ENCODE measurements at places on chromosomes 6 and 20.

DNA sequence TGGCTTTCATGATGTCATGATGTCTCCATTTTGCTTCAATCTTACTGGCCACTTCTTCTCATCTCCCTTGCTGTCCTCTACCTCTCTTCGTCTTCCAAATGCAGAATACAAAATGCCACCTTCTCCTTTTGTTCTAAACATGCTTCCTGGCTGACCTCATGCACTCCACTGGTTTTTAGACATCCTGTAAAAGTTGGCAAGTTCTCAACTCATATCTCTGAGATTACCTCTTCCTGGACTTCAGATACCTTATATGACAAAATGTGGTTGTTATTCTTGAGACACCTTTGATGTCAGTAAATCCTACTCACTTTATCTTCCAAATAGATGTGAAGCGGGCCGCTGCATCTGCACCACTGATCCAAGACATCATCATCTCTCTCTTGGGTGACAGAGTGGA, 212.7 kb upstream of the FOXA2 start:
- no peak for DNase-seq

DNA sequence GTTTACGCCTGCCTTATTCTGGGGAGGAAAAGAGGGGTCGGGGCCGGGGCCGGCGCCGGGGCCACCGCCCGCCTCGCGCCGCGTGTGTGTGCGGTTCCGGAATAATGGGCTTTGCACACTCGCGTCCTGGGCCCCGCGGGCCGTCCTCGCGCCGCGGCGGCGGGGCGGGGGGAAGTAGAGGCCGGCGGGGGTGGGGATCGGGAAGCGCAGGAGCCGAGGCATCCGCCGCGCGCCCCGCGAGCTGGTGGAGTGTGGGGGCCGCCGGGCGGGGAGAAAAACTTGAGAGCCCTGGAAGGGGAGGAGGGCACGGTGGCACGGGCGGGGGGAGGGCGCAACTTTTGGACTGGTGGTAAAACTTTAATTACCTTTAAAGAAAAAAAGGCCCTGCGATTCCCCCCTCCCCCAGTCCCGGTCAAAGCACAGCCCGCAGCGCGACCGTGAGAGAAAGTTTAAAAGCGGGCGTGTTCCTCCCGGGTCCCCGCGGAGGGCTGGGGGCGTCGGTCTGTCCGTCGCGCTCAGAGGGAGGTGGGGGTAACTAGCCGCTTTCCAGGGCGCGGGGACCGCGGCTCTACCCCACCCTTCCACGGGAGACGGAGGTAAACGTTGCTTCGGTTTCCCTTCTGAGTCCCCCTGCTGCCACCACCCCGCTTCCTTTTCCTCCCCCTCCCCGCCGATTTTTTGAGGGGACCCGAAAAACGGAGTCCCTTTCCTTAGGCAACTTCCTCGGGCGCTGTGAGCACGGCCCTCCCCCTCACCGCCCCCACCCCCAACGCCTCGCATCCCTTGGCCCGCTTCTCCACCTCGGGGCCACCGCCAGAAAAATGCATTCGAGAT, 1.9 kb downstream of the L3MBTL3 start:
- DNase-seq = no peak

- peak; percentile 15 for DNase-seq
These were observed 31.5 kb upstream of the IRAK1BP1 start for GRCh38 chr6:78835817-78836216.

DNA sequence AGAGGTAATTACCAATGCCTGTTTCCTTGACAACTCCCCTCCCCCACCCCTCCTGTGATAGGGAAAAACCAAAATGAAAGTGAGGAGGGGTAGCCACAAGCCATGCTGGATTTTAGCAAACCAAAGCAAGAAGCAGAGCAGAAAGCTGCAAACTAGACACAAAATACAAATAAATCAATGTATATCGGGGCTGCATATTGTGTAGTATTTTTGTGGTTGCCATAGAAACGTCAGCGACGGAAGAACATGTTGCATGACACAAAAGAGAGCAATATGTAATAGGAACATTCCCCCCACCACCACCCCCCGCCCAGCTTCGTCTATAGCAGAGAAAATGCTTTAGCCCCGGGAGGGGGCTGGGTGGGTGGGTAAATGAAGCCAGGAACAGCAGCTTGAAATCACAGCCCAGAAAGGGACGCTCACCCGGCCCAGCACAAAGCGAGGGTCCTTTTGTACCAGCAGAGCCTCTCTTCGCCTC, 548 bp downstream of the AGPAT4 start:
- no peak for DNase-seq

DNA sequence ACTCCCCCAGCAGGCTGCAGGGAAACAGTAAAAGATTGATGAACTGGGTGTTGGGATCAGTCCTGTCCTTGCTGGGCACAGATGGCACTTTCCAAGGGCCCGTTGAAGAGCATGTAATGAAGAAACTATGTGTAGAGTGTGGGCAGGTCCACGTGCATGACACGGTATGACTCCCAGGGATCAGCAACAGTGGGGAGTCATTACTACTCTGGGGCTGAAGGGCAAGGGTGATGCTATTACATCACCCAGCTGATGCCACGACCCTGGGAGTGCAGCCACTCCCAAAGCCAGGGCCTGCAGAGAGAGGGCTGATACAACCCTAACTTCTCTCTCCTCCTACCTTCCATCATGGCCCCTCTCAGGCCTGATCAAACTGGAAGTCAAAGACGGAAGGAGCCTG, 20.1 kb downstream of the KCNK17 start:
- no peak for DNase-seq

- no peak for DNase-seq
These were observed 515.7 kb downstream of the NKAIN2 start for GRCh38 chr6:124319410-124319809.

- DNase-seq = peak; percentile 79
These were observed at the start of gene DTNBP1 for GRCh38 chr6:15662326-15663129. TSS of gene DTNBP1 (minus strand) at chr6:15663028. CDS start at chr6:15662869, 159 bp downstream.

- no peak for DNase-seq
These were observed 23.9 kb downstream of the CD83 start for GRCh38 chr6:14141351-14142062.

DNA sequence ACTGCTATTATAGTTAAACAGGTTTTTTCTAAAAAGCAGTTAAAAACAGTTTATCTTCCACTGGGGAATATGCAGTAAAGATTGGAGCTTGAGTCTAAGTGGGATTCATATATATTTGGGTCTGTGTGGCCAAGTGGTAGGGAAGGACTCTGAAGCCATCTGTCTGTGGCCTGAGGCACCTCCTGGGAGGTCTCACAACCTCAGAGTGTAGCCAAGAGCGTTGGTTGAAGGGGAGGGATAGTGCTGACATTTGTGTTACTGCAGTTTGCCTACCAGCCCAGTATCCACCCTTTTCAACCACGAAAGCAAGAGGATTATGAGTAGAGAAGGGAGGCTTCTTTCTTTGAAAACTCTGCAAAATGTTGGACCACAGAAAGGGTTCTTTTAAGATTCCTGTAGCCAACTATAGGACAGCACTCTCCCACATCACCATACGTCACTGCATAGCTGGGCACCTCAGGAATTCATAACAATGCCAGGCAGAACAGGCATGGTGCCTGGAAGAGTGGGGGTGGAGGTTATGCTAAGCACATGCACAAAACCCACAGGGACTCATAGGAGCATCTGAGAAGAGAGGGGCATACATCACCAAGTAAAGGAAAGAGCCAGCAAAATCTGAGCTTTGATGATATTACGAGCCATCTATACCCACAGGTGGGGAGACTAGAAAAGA, 90.5 kb upstream of the HEY2 start:
- DNase-seq = no peak

- no peak for DNase-seq
These were observed 862.1 kb downstream of the KIF16B start for GRCh38 chr20:15711177-15711576.

DNA sequence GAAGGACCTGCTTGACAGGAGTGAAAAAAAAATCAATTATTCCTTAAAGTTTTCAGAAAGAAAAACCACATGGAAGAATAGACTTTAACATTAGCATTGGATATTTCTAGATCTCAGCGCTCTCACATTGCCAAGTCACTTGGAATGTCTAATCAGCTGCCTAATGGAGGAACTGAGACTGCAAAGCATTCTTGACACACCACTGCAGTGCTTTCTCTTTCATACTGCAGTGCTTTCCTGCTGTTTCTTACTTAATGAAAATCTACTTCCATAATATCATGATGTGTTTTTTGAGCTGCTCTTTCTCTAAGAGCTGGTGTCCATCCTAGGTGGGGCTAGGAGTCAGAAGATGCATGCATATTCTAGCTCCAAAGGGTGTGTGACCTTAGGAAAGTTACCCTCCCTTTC, 20.4 kb upstream of the MCM3 start:
- no peak for DNase-seq

GRCh38 chr20:10644458-10645204, 29.2 kb downstream of the JAG1 start:
- DNase-seq = no peak

DNA sequence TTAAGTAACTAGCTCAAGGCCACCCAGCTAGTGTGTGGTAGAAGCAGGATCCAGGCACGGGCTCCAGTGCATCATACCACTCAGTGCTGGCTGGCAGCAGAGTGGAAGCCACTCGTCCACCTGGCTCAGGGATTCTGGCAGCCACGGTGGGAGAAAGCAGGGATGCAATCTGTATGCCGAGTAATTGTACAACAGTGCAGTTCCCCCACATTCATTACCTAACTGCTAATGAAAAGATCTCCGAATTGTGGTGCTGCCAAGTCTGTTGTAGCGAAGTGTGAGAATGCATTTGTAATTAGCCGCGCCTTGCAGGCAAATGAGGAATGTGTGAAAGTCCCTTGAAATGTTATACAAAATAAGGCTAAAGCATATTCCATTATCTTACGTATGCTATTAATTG, 29.0 kb downstream of the KCNG1 start:
- no peak for DNase-seq

DNA sequence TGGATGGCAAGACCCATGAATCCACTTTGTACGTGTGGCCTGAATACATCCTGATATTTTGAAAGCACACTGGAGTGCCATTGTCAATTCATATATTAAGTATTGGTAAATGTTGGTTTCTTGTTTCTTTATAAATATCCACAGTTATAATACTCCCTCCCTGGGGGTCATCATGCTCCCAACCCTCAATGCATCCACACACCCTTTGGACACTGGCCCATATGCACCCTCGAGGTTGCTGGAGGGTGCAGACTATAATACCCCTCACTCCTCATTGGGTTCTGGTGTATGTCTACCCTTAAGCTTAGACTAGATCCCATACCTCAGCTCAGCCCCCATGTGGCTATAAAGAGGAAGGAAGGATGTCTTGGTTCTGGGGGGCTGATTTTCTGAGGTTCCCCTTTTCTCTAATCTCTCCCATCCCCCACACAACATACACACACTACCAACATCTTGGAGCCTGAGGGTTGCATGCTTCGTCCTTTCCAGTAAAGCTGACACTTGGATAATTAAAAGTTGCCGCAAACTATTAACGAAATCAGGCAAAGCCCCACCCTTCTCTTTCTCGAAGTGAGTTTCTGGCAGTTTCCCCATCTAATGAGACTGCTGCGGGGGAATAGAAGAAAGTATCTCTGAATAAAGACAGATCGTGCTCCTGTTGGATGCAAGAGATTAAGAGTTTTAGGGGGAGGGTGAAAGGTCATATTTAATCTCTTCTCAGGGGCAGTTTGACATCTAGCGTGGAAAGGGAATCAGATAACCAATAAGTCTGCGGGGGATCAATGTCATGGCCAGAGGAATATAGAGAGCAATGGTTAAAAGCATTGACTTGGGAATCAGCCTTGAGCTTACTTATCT, 7.4 kb downstream of the PIM1 start:
- no peak for DNase-seq

DNA sequence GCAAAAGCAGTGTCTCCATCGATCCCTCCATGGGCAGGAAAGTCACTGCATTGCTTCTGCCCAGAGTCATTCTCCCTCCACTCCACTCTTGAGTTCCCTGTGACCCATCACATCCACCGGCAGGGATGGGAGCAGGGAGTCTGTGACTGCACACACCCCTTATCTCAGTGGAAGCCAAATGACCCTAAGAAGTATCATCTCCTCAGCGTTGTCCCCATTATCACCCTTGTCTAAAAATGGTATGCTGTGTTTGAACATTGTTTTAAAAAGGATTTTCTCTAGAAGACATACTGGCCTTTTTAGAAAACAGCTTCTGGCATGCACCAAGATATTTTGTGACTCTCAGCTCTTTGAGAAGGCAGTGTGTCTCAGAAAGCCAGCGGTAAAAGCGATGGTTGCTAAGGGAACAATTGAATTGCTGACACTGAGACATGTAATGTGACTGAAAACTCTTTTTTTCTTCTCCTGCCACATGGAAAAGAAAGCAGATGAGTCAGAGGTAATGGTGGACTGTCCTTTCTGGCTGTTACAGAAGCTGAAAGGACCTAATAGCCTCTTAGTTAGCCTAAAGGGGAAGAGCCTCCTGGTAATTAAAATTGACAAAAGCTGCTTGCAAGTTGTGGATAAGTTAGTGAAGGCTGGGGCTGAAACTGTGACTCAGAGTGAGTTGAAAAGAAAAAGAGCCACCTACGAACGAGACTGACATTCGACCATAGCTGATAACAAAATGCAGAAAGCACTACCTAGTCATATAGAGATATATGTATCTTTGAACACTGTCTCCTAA, 120.5 kb downstream of the MAP3K7 start:
- no peak for DNase-seq

GRCh38 chr6:17932330-17932852, 55.0 kb downstream of the KIF13A start:
- no peak for DNase-seq

GRCh38 chr6:6315660-6316059, 4.8 kb downstream of the F13A1 start:
- DNase-seq = peak; percentile 37

DNA sequence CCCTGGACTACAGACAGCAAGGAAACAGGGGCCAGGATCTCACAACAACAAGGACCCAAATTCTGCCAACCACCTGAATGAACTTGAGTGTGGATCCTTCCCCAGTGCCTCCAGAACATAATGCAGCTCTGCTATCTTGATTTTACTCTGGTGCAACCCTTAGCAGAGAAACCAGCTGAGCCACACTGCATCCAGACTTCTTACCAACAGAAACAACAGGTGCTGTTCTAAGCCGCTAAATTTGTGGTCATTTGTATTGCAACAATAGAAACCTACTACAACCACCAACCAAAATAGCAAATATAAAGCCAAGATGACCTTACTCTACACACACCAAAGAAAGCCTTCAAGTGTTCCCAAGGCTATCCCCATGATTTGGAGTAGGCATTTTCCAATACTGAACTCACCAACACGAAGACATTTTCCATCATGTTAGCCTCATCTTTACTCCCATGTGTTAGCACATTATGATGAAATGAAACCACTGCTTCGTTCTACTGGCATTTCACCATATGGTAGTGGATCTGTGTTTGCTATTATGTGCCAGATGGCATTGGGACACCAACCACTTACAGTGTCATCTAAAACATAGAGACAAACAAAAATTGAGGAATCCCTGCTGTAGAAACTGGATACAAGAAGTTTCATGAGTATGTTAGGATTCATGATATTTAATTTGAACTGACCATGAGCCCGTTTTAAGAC, 249.8 kb upstream of the ID4 start:
- DNase-seq = no peak

- DNase-seq = peak; percentile 16
These were observed 128.0 kb downstream of the PHACTR1 start for GRCh38 chr6:12844284-12845223.

- no peak for DNase-seq
These were observed 541.3 kb upstream of the BTBD3 start for GRCh38 chr20:11376420-11376819.

- no peak for DNase-seq
These were observed 630.6 kb downstream of the QKI start for GRCh38 chr6:164045082-164045481.
